ENCODE measurements at places on chromosomes 16 and 17.

GRCh38 chr17:10316801-10317542 is 55.8 kb downstream of the MYH13 start:
- peak; percentile 55 for DNase-seq

DNA sequence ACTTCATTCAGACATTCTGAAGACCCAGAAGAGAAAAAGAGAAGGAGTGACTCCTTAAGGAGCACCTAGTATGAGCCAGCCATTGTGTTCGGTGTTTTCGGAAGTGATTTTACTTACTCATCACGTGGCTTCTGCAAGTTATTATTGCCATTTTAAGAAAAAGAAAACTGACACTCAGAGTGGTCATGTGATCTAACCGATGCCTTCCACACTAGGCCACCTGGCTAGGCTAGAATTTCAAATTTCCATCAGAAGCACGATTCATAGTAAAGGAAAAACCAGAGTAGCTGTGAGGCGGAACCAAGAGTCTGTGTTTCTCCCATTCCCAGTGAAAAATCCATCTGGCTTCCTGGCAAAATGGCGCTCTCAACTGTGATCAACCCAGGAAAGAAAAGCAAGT is 32.0 kb downstream of the GTF3C1 start:
- no peak for DNase-seq

DNA sequence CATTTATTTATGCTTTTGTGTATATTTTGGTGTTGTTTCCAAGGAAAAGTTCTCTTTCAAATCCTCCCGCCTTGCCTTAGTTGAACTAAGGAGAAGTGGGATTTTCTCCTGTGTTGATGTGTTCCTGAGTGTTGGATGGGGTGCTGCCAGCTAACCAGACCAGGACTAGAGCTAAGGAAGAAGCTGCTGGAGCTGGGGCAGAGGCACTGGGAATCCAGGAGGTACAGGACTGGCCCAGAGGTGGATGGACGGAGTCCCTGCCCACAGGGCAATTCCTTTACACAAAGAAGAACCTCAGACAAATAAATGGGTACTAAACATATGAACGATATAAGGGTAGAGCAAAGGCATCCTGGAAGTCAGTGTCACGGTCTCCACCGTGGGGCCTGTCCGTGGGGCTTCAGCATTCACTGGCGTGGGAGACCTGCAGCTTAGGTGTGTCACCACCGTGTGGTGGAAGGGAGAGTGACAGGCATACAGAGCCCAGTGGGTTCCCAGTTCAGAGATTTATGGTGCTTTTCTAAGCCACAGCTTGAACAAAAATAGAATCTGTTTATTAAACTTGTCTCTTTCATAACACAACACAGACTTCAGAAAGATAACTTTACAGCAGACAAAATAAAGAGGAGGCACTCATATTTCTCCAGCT is 270.7 kb downstream of the NTN1 start:
- peak; percentile 25 for DNase-seq

GRCh38 chr16:65200857-65201256 is 79.0 kb upstream of the CDH11 start:
- DNase-seq: no peak

- DNase-seq: no peak
Observed at GRCh38 chr16:30723725-30724355, 24.4 kb upstream of the PHKG2 start.

DNA sequence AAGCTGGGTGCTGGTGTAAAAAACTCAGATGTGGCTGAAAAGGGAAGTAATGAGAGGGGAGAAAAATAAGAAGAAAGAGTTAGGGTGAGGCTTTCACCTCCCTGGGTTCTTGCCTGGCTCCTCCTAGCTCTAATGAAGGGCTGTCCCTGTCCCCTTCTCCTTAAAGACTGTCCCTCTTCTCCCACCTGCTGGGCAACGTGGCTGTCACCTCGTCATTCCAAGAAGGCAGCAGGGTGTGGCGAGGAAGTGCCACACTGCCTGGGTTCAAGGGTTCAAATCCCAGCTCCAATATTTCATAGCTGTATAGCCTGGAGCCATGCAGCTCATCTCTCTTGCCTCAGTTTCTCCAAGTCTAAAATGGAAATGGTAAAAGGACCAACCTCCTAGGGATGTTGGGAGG is 122.5 kb upstream of the CACNG5 start:
- DNase-seq: no peak

DNA sequence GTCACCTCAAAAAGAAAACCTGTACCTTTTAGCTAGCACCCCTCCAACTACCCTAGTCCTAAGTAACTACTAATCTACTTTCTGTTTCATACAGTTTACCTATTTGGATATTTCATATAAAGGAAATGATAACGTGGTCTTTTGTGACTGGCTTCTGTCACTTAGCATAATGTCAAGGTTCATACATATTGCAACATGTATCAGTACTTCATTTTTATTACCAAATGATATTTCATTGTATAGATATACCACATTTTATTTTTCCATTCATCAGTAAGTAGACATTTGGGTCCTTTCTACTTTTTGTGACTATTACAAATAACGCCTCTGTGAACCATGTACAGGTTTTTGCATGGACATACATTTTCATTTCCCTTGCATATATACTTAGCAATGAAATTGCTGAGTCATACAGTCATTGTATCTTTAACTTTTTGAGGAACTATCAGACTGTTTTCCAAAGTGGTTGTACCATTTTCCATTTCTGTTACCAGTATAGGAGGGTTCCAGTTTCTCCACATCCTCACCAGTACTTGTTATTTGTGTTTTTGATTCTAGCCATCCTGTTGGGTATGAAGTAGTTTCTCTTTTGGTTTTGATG is 23.7 kb downstream of the MOSMO start:
- no peak for DNase-seq

DNA sequence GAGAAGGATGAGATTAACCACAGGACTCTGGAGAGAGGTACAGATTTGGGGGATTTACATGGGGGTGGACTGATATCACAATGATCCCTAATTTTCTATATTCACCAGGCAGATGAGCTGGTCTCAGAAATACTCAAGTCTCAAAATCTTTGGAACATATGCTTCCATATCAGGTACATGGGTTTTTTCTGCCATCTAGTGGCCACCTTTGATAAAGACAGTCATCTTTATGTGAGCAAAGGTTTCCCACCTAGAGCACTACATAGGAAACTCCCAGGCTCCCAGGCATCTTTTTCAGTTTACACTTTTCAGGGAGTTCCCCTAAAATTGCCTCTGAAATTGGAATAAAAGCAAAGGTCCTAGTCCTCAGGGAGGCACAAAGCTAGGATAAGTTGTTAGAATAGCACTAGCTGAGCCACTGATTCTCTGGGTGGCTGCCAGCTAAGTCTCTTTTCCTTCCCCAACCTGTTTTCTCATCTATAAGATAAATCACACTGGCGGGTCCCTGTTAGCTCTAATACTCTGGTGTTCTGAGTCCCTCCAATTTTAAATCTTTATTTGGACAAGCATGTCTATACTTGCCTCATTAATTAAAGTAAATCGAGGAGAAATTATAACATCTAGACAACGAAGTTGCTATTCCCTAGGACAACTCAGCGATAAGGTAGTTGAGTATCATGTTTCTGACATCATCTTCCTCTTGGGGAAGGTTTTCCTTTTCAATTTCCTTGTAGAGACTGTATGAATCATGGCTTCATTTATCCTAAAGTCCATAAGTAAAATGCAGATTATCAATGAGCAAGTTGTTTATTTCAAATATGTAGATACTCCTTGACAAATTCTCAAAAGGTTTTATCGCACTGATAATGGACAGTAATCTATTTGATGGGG is 19.0 kb upstream of the MON1B start:
- DNase-seq: peak; percentile 61

GRCh38 chr17:29279397-29280070 is 14.4 kb downstream of the NUFIP2 start:
- DNase-seq: no peak

- peak; percentile 80 for DNase-seq
Observed at GRCh38 chr17:51059781-51060180, 60.9 kb downstream of the SPAG9 start.

DNA sequence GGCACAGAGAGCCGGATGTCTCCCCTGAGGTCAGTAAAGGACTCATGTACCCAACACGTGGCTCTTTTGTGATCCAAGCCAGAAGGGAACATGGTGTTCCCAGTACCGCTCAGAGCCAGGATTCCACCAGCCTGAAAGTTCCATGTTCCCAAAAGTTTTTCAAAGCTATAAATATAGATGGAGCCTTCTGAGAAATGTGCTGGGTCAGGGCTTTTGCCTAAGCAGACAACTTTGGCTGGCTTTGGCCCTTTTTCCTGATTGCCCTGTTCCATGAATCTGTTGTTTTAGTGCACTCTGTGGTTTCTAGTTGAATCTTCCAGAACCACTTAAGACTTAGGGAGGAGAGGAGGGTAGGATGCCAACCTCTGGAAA is 128.5 kb upstream of the HS3ST2 start:
- DNase-seq: peak; percentile 52

- no peak for DNase-seq
Observed at GRCh38 chr17:79465011-79465680, 145.7 kb downstream of the RBFOX3 start.

GRCh38 chr17:2542456-2542855 is 30.8 kb upstream of the METTL16 start:
- no peak for DNase-seq

DNA sequence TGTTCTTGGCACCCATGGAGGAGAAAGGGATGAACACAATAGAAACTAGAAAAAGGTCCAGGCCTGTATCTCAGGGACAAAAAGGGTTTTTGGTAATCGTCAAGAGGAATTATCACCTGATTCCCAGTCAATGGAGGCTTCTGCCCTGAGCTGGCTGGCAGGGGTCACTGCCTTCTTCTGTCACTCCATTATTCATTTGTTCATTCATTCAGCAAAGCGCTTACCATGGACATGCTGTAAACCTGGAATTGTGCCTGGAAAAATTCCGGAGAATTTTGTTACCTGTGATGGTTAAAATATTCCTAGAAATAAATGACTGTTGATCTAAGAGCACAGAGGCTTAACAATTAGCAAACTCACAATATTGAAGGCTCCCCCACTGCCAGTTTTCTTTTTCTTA is 212.3 kb downstream of the SHISA9 start:
- no peak for DNase-seq

DNA sequence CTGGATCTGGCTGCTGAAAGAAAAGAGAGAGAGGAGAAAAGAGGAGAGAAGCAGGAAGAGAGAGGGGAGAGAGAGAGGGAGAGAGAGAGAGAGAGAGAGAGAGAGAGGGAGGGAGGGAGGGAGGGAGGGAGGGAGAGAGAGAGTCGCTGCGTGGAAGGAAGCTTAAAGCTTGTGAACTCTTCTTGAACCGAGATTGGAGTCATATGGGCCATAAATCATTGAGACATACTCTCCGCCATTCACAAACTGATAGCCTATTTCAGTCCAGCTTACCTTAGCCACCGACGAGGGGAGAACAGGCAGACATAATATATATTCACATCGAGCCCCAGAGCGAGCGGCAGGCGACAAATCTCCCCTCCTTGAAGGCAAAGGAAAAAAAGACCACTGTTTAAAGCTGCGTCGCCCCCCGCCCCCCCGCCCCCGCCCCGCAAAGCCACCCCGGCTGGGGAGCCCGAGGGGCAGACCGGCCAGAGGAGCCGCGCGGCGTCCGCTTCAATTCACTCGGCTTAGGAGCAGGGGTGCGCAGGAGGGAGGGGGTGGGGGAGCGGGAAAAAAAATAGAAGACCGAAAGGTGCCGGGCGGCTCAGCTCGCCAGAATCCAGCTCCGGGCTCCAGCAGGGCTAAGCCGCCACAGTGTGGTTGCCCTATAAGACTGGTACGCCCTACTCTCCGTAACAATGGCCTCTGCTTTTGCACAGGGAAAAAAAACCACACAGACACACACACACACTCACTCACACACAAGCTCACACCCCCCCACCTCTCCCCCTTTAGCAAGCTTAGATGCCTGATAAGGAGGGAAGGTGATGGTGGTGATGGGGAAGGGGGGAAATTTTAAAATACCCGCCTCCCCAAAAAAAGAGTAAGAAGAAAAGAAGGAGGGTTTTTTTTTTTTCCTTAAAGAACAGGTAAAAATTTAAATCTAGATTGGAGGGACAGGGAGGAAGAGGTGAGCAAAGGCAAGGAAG is 10.6 kb upstream of the HOXB2 start:
- peak; percentile 52 for DNase-seq

- DNase-seq: no peak
Observed at GRCh38 chr17:48747445-48748363, 19.2 kb upstream of the HOXB13 start.

DNA sequence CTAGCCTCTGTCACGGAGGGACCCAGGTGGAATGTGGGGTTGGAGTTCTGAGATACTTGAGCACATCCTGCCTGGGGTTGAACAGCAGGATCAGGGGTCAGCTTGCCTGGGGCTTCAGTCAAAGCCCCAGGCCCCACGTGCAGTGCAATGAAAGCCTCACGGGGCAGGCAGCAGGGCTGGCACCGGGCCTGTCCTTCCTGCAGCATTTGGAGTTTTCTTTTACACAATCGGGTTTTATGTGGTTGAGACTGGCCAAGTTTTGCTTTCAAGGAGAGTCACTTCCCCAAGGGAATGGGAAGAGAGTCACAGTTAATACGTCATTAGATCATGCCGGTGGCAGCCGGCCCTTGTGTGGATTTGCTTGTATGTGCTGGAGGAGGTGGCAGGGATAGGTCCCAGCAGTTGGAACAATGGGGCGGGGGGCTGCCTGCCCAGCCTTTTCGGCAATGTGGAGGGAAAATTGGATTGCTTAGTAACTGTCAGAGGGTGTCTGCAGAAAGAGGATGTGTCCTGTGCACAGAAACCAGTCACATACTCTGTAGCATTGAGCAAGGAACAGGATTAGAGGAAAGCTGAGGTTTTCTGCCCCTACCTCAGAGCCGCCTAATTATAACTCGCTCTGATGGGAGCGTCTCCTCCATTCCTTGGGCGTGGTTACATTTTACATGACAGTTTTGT is 4.5 kb downstream of the RMI2 start:
- DNase-seq: peak; percentile 91

GRCh38 chr16:938136-938535 is 32.6 kb downstream of the LMF1 start:
- DNase-seq: no peak

DNA sequence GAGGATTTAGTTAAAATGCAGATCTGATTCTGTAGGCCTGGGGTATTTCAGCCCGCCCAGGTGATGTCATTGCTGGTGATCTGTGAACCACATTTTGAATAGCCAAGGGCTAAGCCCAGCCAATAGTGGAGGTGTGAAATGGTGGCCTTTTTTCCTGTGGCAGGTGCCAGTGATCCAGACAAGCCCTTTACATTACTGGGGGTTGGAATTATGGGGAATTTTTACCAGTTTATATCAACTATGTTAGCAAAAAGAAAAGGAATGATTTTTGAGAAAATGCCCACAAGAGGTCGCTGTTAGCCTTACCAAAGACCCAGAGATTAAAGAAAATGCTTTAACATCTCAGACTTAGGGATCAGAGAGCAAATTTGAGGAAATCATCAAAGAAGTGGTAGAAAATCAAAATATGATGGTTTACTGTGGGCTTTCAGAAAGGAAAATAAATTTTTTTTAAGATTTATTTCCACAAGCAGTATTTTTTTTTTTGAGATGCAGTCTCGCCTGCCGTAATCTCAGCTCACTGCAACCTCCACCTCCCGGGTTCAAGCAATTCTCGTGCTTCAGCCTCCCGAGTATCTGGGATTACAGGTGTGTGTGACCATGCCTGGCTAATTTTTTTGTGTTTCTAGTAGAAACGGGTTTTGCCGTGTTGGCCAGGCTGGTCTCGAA is 3.9 kb downstream of the VPS35L start:
- peak; percentile 68 for DNase-seq

Data from EH (cell line).